Inflammatory macrophage (primary cell): ENCODE measurements at places on chromosomes 6 and 20.

DNA sequence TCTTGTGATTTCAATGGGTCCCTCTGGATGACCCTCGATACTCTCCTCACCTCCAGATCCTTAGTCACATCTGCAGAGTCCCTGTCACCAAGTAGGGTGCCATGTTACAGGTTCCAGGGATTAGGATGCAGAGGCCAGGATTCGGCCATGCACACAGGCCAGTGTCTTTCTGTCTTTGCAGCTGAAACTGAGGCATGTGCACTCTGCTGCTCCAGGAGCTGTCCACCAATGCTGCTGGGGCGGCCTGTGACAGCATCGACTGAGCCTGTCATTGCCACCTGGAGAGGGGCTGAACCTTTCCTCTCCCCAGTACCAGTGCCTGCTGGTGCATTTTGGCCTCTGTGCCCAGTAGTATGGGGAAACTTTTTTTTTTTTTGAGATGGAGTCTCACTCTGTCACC, 4.4 kb upstream of the RBM38 start:
- DNase-seq, result no peak

DNA sequence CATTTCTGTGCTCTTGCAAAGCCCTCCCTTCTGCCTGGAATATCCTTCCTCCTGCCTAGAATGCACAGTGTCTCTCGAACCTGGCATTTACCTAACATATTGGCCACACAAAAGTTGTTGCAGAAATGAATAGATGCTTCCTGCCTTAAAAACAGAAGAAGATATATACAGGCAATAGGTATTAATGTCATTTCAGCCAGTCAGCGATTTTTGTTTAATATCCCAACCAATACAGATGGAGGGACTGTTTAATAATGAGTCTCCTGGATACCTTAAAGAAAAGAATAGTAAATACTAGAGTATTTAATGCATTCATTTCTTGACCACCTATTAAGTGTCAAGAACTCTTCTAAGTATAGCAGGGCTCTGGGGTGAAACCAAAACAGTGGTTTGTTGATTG, 70.3 kb downstream of the MBOAT1 start:
- no peak for DNase-seq

GRCh38 chr20:23759306-23759940, 8.7 kb upstream of the CST1 start:
- no peak for DNase-seq

GRCh38 chr6:47161176-47161687, 119.1 kb upstream of the ADGRF1 start:
- peak; percentile 91 for DNase-seq

DNA sequence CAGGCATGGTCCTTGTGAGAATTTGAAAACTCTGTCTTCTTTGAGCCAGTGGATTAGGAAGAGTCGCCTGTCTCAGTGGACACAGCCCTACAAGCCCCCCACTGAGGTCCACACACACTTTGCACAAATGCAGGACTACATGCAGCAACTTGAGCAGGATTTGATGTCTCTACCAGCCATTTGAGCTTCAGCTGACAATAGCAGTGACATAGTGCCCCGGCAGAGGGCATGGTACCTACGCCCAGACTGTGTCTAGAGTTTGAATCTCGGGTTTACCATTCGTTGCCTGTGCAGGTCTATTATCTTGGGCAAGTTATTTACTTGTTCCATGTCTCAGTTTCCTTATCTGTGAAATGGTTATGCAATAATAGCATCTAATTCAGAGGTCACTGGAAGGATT, 580.1 kb downstream of the TFAP2B start:
- DNase-seq, result no peak

DNA sequence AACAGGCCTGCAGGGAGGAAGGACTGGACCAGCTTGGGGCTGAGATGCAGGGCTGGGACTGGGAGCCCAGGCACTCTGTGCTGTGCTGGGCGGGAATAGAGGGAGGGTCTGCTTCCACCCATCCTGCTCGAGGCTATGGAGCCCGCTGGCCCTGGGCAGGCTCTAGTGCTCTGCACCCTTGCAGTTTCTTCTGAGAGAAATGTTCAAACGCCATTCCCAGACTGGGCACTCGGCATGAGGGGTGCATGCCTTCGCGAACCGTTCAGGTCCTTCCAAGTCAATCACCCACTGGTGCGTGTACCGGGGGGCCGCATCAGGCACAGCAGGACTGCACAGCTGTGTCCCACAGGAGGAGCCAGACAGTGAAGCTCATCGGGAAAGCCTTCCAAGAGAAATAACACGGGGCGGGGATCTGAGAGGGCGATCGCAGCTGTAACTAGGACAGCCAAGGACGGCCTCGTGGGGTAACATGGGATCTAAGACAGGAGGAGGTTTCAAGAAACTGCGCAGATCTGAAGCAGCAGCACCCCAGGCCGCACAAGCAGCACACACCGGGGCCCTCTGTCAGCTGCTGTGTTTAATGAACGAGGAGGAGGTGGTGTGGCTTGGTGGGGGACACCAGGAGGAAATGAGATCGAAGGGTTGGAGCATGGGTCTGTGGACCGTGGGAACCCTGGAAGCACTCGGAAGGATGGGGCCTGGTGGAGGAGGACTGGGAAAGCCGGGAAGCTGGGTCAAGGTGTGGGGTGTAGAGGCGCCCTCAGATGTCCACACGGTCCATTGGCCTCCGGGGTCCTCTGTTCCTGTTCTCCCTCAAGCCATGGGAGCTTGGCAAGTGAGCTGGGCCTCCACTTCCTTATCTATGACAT, 26.1 kb upstream of the PYGB start:
- no peak for DNase-seq

DNA sequence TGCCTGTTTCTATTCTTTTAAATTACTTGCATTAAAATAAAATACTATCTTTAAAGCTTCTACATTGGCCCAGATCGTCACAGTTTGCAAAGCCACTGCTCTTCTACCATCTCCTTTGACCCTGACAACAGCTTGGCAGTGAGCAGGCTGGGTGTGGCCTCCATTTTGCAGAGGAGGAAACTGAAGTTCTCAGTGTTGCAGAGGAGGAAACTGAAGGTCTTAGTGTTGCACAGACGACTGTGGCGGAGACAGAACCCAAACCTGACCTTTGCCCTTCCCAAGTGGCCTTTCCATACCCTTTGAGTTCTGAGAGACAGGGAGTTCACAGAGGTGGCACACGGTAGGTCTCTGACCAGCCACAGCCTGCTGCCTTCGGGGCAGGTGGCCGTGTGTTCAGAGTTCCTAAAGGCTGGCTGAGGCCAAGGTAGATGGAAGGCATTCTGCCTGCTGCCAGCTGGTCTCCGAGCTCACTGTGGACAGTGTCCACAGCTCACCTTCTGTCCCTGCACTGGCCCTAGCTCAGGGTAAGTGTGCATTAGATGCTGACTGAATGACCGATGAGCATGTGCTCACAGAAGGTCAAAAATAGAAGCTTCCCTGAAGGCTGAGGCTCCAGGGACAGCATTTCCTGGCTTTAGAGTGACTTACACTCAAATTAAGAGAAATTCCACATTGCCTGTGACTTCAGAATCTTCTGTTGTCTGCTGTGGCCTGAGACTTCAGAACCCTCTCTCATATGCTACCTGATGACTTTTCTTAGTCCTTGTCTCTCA, 113.5 kb upstream of the SLC24A3 start:
- peak; percentile 45 for DNase-seq

DNA sequence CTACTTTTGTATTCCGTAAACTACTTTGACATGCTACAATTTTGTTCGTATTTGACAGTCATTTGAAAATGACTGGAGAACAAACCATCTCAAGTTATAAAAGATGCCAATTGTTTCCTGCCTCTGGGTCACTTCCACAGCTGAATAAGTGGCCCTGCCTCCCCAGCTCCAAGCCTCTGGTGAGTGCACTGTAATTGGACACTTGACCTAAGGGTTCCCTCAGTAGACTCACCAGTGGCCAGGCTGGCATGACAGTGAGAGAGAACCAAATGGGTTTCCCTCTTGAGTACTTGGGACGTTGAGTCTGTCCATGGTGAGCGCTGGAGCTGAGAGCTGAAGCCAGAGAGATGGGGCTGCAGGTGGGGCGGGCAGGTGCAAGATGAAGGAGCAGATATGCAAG, 57.1 kb downstream of the SLC35D3 start:
- no peak for DNase-seq

DNA sequence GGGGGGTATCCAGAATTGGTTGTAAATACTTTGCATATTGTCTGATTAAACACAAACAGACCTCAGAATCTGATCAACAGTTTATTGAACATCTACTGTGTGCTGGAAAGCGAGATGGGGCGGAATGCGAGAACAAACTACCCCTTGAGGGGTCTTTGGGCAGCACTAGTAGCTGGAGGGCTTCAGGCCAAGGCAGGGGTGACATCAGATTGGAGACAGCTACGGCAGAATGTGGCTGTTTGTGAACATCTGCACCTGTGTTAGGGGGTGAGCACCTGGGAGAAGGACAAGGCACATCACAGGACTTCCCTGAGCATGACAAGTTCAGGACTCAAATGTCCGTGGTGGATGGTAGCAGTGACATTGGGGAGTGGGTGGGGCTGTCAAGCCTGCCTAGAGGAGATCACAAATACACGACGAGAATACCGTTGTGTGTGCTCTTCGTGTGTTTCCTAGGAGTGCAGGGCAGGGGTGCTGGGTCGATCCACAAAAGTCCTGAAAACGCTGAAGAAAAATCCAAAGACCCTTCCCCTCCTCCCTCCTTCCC, 59.5 kb downstream of the SRC start:
- DNase-seq, result no peak

DNA sequence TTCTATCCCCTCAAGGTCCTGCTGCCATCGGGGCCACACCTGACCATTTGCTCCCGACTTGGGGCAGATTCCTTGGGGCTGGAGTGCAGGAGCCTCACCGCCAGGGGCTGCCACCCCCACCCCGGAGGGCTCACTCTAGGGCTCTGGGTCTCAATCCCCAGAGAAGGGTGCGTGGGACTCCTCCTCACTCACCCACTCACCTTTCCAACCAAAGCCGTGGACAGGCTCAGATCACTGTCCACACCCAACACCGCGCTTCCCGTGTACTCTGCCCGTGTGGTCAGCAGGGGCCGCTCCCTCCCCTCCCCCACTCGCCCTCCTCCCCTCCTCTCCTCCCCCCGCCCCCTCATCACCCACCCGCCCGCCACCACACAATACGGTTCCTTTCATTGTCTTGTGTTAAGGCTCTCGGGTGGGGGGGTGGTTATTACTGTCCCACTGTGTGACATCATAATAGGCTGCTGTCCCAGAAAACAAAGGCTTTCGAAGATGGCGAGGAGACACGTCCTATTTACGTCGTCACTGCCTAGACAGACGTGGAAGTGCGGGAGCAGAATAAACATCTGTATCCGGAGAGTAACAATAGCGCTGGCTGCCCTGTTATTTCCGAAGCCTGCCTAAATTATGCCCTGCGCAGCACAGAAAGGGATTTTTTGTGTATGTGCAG, 85.8 kb downstream of the YTHDF1 start:
- DNase-seq, result no peak

- DNase-seq, result no peak
Observed at GRCh38 chr6:135667691-135668455, 170.3 kb upstream of the AHI1 start.

GRCh38 chr6:80789912-80790570, 683.6 kb downstream of the BCKDHB start:
- no peak for DNase-seq

GRCh38 chr6:170099387-170099786, 191.5 kb downstream of the DLL1 start:
- DNase-seq, result no peak

DNA sequence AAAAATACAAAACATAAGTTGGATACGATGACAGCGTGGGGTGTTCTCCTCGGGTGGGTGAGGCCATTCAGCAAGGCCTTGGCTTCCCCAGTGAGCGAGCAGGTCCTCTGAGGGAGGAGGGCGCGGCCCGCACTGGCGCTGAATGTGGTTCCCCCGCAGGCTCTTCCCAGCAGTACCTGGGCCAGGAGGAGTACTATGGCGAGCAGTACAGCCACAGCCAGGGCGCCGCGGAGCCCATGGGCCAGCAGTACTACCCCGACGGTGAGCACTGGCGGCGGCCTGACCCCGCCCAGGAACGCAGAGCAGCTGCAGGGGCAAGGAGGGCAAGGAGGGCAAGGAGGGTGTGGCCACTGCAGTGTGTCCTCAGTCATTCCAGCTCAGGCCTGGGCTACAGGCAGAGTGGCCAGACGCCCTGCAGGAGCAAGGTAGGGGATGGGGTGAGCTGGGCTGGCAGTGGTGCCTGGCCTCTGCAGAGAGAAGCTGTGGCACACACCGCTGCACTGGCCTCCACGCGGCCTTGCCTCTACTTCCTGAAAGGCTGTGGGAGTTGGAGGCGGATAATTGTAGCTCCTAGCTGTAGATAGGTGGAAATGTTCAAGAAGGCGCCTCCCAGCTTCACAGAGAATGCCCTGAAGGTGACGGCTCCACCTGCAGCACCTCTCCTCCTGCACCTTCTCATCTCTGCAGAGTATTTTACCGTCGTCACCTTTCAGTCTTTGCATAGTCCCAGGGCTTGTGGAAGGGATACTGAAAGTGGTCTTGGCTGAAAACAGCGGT, 18.7 kb upstream of the MTG2 start:
- no peak for DNase-seq

- no peak for DNase-seq
Observed at GRCh38 chr6:43226192-43226851, 3.0 kb downstream of the DNPH1 start.

DNA sequence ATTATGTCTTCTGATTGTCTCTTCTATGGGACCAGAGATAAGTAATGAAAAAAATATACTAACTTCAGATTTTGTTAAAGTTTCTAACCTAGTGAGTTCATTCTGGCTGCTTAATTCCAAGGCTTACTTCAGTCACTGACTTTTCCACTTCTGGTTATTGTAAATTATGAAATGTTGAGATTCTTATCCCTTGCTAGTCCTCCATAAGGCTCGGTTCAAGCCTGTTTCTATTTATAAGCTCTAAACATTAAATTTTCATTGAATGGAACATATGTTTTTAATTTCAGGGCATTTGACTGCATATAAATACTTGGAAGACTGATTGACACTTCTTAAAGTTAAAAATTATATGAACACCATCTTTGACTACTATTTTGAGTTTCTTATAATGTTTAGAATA, 23.6 kb upstream of the NKAIN2 start:
- DNase-seq, result no peak

DNA sequence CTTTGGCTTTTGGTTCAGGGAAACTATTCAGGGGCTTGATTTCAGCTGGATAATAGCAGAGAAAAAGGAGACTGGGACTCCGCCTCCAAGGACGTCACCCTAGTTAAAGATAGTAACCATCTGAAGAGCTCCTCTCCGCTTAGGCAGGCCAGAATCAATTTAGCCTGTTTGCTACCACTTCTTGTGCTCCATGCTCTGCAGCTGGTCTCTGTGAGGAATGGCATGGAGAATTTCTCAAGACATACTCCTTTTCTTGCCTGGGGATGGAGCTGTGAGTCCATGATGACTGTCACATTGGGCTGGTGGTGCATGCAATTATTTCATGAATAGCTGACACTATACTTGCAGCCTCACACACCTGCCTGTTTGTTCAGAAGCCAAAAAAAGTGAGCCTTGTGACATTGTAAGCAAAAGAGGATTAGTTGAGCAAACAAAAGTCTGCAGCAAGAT, 61.4 kb downstream of the TXLNB start:
- DNase-seq, result peak; percentile 15
